GM13976 (cell line): ENCODE measurements at places on chromosomes 11 and 22.

DNA sequence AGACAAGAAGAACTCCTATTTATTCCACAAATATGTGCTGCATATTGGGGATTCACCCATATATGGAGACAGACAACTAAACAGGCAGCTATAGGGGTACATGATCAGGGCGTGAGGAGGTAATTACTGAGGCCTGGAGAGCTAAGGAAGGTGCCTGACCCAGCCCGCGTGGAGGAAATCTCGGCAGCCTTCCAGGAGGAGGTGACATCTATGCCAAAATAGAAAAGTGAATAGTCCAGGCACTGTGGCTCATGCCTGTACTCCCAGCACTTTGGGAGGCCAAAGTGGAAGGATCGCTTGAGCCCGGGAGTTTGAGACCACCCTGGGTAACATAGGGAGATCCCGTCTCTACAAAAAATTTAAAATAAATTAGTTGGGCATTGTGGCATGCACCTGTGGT, 13.6 kb downstream of the NIPSNAP1 start:
- no peak for DNase-seq

DNA sequence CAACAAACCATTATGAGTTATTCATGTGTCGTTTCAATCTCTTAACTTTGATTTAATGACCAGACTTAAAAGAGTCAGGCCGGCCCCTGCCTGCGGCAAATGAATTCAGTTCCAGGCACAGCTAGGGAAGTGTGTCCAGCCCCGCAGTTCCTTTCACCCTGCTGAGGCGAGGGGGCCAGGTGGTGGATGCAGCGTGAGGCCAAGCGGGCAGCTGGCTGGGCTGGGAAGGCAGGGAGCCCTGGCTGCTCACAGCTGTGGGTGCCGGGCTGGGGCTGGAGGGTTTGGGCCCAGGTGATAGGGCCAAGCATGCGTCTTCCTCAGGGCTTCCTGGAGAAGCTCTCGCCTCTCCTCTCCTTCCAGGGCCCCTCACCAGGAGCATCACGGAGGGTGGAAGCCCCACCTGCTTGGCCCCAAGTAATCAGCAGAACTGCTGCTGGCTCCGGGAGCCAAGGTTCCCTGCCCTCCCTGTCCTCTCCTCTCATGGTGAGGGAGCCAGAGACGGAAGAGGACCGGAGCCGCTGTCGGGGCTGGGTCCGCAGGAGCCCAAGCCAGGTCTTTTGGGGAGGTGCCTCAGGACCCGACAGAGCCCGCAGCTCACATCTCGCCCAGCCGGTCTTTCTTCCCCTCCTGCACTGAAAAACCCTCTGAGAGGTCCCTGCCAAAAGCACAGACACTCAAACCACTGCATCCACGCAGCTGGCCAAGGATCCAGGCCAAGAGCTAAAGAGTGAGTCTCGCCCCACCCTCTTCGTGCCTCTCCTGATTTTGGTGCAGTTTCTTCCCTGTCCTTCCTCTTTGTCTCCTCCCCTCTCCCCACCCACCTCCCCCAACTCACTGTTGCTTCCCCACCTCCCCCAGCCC, 97.0 kb downstream of the ST3GAL4 start:
- no peak for DNase-seq

- DNase-seq = no peak
Measured at GRCh38 chr11:5705688-5706087, 16.1 kb downstream of the TRIM22 start.

DNA sequence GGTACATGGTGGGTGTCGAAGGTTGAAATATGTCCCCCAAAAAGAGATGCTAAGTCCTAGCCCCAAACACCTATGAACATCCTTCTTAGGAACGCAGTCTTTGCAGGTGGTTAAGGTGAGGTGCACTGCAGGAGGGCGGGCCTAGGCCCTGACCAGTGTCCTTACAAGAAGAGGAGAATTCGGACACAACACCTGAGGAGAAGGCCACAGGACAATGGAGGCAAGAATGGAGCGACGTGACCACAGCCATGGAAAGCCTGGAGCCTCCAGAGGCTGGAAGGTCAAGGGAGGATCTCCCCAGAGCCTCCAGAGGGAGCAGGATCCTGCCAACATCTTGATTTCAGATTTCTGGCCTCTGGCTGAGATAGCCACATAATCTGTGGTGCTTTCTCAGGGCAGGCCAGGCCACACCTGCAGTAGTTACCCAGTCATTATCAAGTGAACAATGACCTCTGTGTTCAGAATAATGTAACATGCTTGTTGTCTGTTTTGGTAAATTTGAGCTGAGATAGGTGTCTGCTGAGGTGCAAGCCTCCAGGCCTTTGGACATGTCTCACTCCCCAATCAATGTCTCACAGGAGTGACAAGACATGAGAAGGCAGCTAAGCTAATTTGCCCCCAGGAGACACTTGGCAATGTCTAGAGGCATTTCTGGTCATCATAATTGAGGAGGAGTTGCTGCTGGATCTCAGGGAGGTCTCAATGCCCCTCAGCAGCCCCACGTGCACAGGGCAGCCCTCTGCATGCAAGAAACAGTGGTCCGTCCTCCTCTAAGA, 498.9 kb downstream of the BRD1 start:
- peak; percentile 5 for DNase-seq

DNA sequence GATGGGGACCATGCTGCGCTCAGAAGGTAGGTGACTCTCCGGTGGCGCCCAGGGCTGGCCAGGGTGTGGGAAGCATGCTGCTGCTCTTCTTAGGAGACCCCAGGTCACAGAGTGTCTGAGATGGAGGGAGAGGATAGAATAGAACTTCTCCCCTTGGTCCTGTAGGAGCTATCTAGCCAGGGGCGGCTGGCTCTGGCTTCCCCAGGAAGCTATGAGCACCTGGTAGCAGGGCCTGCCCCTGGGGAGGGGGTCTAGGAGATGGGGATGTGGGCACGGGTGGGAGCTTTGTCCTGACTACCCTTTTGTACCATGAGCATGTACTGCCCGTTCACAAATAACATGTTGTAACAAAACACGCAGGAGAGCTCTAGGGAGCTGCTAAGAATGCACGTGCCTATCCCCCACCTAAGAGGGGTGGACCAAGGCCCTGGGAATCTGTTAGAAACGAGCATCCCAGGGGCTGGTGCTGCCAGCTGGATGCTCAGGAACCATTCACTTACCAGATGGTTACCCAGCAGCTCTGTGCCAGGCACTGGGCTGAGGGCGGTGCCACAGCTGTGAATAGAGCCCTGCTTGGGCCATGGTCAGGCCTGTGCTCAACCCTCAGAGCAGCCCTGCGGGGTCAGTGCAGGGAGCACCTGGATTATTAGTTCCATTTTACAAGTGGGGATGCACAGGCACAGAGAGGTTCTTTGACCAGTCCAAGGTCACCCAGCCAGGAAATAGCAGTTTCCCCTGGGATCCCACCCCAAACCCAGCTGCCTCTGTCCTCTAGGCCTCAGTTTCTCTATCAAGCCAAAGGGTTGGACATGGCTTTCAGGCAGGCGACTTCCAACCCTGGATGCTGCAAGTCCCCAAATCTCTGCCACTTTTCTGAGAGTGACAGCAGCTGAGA, 2.2 kb downstream of the SLC39A13 start:
- no peak for DNase-seq

DNA sequence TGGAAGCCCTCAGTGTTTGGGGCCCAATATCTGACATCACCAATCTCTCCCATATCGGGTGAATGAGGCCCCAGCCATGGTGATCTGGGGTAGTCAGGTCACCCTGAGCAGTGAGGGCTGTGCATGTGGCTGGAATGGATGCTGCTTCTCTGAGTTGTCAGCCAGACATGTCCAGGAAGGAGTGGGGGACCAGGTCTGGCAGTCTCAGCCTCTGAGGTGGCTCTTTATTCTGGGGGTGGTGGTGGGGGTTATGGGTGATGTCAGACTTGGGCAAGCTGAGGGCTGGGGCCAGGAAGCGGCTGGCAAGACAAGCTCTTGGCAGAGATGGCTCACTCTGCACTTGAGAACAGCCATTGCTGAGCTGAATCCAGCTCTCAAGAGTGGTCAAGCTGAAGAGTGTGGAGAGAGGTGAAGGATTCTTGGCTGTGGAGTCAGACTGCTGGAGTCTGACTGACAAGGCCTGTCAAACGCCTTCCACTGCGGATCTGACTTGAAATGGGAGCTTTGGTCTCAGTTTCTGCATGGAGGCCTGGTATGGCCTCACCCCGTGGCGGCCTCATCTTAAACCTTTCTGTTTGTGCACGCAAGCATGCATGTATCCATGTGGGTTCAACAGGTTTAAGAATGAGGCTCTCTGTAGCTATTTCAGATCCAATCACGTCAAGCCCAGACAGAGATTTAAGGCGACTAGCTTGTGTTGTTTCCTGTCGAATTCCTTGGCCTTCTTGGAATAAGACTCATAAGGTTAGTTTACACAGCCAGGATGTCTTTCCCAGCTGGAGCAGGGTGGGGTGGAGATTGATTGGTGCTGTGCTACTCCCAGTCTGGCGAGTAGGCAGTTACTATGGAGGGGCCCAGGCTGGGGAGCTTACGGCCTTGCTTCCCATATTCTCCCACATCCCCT, 83.9 kb upstream of the TIMP3 start:
- no peak for DNase-seq

- DNase-seq = no peak
Measured at GRCh38 chr11:119713359-119714040, 15.5 kb downstream of the NECTIN1 start.

DNA sequence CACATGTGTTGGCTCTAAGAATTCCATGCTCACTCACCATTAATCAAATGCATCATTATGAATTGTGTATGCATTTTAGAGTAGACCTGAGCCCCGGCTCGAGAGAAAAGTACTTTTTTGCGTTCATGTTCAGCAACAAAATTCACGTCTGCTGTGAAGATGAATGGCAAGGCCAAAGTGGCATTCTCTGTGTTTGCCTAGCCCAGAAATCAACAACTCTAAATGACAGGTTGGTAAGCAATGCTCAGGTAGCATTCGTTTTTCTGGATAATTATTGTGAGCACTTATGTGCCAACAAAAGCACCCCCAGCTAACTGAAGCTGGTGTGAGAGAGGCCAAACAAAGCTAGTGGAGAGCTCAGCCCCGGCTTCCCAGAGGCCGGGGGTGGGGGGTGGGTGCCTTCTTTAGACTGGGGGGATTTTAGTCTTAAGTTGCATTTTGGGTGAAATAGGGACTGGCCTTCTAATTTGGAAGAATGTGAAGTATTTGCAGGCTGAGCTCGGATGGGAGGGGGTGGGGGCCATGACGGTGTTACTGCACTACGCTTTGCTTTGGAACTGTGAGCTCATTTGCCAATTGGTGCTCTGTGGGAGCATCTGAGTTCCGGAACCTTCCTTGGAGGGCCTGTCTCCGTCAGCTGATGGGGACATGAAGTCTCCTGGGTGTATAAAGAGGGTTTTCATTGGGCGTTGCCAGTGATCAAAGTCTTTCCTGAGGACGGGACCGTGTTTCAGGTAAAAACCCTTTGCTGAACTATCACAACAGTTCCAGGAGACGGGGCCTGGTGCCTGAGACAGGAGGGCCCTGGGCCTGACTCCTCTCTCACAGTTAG, 29.0 kb upstream of the ALX4 start:
- no peak for DNase-seq

DNA sequence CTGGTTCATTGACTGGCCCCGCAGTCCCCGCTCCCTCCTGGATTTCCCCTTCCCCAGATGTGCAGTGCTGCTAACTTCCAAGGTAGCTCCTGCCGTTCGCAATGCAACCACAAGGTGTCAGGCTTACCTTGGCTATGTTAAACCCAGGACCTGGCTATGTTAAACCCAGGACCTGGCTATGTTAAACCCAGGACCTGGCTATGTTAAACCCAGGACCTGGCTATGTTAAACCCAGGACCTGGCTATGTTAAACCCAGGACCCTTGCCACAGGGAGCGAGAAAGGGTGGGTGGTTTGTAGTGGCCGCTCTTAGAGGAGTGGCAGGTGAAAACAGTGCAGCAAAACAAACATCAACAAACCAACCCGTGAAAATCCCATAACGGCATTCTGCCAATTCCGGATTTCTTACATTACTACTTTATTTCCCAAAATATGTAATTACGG, 2.9 kb upstream of the ADAMTS8 start:
- peak; percentile 76 for DNase-seq

- no peak for DNase-seq
Measured at GRCh38 chr22:30881361-30882183, 87.0 kb downstream of the MORC2 start.

- DNase-seq = no peak
Measured at GRCh38 chr11:134355656-134356055, 23.9 kb downstream of the GLB1L2 start.

DNA sequence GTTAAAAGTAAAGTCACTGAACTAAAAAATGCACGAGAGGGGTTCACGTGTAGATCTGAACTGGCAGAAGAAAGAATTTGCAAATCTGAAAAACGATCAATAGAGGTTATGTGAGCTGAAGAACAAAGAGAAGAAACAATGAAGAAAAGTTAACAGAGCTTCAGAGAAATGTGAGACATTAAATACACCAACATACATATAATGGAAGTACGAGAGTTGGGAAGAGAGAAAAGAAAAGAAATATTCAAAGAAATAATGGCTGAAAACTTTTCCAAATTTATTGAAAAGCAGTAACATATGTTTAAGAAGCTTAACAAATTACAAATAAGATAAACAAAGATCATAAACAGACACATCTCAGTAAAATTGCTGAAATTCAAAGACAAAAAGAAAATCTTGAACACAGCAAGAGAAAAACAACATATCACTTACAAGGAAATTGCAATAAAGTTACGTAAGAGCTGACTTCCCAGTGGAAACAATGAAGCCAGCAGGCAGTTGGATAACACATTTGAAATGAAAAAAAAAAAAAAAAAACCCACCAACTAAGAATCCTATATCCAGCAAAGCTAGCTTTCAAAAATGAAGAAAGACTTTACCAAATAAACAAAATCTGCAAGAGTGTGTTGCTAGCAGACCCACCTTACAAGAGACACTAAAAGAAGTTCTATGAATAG, 56.8 kb downstream of the EMSY start:
- no peak for DNase-seq

GRCh38 chr11:14656536-14657457, 13.2 kb downstream of the PDE3B start:
- DNase-seq = no peak

DNA sequence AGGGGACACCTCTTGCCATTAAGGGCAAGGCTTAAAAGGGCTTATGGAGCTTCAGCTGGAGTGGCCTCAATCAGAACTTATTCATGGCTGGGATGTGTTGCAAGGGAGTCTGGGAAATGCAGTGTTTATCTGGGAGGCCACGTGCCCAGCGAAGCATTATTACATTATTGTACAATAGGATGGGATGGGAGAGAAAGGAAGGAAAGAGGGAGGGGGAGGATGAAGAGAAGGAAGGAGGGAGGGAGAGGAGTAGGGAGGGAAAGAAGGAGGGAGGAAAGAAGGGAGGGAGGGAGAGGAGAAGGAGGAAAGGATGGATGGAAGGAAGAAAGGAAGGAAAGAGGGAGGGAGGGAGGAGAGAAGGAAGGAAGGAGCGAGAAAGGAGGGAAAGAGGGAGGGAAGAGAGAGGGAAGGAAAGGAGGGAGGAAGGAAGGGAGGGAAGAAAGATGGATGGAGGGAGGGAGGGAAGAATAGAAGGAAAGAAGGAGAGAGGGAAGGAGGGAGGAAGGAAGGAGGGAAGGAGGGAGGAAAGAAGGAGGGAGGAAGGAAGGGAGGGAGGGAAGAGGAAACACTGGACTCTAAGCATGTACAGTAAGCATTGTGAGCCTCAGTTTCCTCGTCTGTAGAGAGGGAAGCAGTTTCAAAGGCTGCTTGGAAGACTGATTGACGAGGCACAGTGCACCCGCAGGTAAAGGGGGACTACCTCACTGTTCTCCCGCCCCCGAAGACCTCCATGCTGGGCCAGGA, 62.2 kb downstream of the MYEOV start:
- DNase-seq = no peak

- DNase-seq = no peak
Measured at GRCh38 chr11:31414338-31414737, 44.7 kb downstream of the DNAJC24 start.

- DNase-seq = no peak
Measured at GRCh38 chr22:44646668-44647067, 55.3 kb upstream of the PRR5 start.
